ENCODE measurements at places on chromosomes 12 and 14. TPM values are rescaled to one million over a fixed set of nuclear protein-coding genes. Genes with fewer than 3 reads are reported as not detected.

The MYF5 gene
- not detected for total RNA-seq

GRCh38 chr12:52419656-52420055 lies 13.5 kb upstream of the KRT82 start:
- DNase-seq = peak; percentile 34

The CIROP gene
- total RNA-seq = 1.0 TPM

GRCh38 chr14:29584992-29585391 lies 342.7 kb downstream of the PRKD1 start:
- peak; percentile 93 for DNase-seq

GRCh38 chr12:125110641-125111360 lies 45.6 kb downstream of the AACS start:
- DNase-seq = peak; percentile 90

- DNase-seq = peak; percentile 94
Measured at GRCh38 chr12:123041811-123042655, 61.6 kb downstream of the ARL6IP4 start.

The B4GALNT3 gene
- not detected for total RNA-seq

DNA sequence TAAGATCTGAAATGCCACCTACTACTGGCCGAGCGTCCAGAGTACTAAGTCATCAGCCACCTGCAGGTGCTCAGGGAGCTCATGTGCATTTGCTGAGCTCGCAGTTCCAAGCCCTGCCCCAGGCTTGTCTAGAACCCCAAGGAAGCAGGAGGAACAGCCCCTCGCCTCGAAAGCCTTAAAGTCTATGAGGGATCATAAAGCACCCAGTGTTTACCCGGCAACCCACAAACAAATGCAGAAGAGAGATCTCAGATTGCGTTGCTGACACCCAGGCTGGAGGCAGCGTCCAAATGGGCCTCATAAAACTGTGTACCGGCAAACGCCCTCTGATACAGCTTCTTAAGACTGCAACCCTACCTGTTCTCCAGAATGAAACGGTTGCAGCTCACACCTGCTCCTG lies 6.8 kb downstream of the KDM2B start:
- no peak for DNase-seq

DNA sequence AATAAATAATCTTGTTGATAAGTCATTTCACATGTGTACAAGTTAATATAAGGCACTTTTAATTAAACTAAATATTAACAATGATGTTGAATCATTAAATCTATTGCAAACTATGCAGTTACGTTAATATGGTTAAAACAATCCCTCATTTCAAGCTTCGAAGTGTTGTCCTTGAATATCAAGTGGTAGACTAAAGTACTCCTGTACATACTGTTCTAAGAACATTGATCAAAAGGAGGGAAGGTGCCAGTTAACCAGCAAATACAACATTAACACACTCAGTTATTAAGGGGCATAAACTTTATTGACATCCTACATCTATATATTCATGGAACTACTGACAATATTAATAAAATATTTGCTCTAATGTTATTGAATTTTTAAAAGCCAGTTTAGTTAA lies 8.7 kb downstream of the BCAT1 start:
- no peak for DNase-seq

The ADAMTS20 gene
- total RNA-seq = not detected

GRCh38 chr14:93057586-93058280 lies 58.0 kb downstream of the ITPK1 start:
- DNase-seq = no peak

DNA sequence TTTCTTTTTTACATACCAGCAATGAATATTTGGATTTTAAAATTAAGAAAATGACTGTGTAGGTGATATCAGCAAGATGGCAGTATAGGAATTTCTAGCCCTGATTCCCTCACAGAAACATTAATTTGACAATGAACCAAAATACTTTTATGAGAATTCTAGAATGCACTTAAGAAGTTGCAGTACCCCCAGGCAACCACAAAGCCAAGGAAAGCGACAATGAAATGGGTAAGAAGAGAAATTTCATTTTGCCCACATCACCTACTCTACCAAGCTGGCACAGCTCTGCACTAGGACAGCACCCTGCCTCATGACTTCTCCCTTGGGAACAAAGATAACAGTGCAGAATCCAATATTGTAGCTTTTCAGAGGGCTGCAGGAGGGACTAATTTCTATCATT lies 6.6 kb downstream of the OR9K2 start:
- DNase-seq = no peak

GRCh38 chr12:78802593-78802992 lies 62.0 kb upstream of the SYT1 start:
- peak; percentile 98 for DNase-seq

The TAS2R31 gene
- total RNA-seq = 2.6 TPM

The PRH2 gene
- total RNA-seq = not detected

DNA sequence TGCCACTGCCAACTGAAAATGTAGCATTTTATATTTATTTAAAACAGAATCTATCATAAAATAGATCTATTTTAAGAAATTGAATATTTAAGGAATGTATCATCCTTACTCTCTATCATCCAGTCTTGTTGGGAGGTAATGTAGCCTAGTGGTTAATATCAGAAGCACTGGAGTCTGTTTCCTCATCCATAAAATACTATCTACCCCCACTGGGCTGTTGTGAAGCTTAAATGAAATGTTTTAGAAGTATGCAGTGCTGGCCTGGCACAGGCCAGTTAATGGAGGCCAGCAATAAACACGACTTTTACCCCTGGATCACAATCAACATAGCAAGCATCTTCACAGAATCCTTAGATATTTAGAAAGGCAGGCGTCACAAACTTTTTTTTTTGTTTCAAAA lies 188.0 kb downstream of the CAND1 start:
- no peak for DNase-seq

The DDX11 gene
- 13.2 TPM for total RNA-seq

- no peak for DNase-seq
Measured at GRCh38 chr12:89069431-89069830, 282.9 kb downstream of the DUSP6 start.

The AVPR1A gene
- total RNA-seq = not detected

- peak; percentile 93 for DNase-seq
Measured at GRCh38 chr14:80425686-80426085, 214.4 kb upstream of the DIO2 start.

DNA sequence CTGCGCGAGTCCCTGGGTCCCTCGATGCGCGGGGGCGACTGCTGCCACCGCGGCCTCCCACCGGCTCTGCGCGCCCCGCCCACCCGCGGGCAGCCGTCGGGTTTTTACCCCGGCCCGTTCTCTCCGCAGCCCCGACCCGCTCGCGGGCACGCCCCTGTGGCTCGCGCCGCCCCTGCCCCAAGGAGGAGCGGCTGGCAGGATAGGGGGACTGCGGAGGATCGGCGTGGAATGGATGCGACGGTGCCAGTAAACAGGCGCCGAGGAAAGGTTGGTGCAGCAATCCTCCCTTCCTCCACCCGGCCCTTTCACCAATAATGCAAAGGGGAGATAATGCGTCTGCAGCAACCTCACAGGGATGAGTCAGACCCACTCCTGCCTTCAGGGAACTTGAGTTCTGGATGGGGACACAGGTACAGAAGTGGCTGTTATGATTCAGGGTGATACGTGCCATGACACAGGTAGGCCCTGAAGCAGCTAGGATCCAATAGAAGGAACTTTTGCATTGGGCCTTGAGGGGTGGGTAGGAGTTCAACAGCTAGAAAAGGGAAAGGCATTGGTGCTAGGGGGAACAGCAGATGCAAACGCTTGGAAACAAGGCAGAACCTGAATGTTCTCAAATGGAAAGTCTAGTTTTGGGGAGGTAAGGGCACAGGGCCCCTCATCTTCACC lies 554 bp upstream of the DEGS2 start:
- DNase-seq = no peak
